Lower leg skin (tissue), 4 donors: ENCODE measurements at places on chromosomes 5 and 9. TPM values are rescaled to one million over a fixed set of nuclear protein-coding genes. Genes with fewer than 3 reads are reported as not detected.

The ADRA1B gene
- total RNA-seq = 2.0 TPM

DNA sequence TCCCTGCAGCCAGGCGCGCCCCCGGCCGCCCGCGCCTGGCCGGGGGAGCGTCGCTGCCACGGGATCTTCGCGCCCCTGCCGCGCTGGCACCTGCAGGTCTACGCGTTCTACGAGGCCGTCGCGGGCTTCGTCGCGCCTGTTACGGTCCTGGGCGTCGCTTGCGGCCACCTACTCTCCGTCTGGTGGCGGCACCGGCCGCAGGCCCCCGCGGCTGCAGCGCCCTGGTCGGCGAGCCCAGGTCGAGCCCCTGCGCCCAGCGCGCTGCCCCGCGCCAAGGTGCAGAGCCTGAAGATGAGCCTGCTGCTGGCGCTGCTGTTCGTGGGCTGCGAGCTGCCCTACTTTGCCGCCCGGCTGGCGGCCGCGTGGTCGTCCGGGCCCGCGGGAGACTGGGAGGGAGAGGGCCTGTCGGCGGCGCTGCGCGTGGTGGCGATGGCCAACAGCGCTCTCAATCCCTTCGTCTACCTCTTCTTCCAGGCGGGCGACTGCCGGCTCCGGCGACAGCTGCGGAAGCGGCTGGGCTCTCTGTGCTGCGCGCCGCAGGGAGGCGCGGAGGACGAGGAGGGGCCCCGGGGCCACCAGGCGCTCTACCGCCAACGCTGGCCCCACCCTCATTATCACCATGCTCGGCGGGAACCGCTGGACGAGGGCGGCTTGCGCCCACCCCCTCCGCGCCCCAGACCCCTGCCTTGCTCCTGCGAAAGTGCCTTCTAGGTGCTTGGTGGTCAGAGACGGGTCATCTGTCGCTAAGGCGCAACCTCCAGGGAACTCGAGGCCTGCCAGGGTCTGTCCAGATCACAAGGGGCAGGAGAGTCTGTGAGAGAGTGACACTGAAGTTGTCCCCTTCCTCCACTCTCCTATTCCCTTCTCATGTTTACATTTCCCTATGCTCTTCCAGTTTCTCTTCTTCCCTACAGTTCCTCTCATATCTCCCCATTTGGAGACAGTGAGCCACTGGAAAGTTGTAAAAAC is 1.3 kb downstream of the GPR150 start:
- peak; percentile 86 for DNase-seq

- DNase-seq = no peak
These were observed 45.0 kb upstream of the PHF2 start for GRCh38 chr9:93531374-93531773.

DNA sequence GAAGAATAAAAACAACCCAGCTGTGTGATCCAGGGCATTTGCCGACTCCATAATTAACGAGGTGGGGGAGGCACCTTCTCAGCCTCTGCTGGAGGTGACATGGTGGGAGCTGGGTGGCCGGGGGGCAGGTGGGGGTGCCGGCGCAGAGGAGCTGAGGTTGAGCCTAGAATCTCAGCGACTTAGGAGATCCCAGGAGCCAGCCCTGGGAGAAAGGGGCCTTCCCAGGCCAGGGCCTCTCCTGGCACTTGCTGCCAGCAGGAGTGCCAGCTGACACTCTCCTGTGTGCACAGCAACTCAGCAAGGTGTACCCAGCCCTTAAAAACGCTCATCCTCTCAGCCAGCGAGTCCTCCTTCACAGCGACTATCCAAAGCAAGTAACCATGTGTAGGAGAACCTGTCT is 62.8 kb upstream of the FCN1 start:
- peak; percentile 45 for DNase-seq

DNA sequence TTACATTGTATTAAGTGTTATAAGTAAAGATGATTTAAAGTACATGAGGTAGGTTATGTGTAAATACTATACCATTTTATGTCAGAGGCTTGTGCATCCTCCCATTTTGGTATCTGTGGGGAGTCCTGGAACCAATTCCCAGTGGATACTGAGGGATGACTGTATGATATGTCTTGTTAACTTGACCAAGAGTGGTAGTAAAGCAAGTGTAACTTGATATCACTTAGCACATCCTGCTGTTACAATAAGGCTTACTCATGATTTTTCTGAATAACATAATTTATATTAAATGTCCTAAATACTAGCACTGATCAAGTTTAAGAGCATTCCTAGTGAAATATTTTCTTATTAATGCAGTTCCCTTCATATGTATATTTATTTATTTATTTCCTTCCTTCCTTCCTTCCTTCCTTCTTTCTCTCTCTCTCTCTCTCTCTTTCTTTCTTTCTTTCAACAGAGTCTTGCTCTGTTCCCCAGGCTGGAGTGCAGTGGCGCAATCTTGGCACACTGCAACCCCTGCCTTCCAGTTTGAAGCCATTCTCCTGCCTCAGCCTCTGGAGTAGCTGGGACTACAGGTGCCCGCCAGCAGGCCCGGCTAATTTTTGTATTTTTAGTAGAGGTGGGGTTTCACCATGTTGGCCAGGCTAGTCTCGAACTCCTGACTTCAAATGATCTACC is 7.5 kb downstream of the NDFIP1 start:
- DNase-seq = no peak
